Spinal cord (tissue), 10 donors: ENCODE measurements at places on chromosomes 7 and 10. TPM values are rescaled to one million over a fixed set of nuclear protein-coding genes. Genes with fewer than 3 reads are reported as not detected.

DNA sequence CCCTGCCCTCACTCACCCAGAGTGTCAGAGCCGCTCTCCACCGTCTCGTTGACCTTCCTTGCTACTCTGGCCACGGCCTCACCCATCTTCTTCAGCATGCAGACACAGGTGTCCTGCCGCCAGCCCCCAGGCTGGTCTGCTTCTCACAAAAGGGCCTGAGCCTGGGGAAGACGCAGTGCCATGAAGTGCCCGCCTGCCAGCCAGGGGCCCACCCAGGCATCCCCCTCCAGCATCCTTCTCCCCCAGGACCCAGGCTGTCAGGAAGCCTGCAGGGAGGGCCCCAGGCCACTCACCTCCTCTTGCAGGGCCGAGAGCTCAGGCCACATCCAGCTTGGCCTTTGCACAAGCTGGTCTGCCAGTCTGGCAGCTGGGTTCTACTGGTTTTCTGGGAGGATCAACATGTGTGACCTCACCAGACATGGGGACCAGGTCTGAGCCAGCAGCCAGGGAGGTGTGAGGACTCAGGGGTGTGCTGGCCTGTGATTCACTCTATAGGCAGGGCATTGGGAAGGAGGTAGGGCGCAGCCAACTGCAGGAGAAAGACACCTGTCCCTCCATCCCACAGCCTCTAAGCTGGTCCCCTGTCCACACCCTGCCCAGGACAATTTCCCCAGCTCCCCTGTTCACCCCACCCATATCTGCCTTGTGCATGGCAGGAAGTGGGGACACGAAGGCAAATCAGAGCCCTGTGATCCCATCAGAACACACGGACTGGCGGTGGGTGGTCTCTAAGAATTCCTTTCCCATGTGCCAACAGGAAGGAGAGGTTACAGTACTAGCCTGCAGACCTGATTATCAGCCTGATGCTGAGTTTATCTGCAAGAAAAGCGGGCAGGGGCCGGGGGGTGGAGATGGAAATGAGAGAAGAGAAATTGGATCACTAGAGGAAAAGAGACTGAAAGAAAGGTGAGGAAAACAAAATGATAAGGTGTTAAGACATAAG, 5.7 kb downstream of the LRRC20 start:
- H3K4me1 ChIP-seq, result peaks cover 14% of the 10 kb centered on the region
- peaks cover 15% of the 10 kb centered on the region for H3K36me3 ChIP-seq
- DNase-seq, result no peak

- H3K27me3 ChIP-seq, result peaks cover 41% of the 10 kb centered on the region
- H3K27ac ChIP-seq, result no peak overlapping the region
- H3K36me3 ChIP-seq, result no peaks in the 10 kb centered on the region
- no peak for DNase-seq
- no peaks in the 10 kb centered on the region for H3K4me1 ChIP-seq
Observed at GRCh38 chr10:100835810-100836209, 77.0 kb upstream of the SLF2 start.

DNA sequence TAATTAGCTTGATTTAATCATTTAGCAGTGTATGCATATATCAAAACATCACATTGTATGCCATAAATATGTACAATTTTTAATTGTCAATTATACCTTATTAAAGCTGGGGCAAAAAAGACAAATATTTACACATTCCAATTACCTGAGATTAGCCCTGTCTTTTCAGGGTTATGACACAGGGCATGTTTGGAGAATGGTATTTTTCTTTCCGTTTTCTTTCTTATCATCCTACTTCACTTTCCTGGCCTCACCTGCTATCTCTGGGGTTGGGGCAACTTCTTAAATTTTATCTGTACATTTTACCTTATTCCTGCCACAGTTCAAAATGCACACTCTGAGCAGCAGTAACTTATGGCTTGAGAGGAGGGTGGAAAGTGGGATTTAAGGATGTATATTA, 285.9 kb downstream of the DOCK4 start:
- no peaks in the 10 kb centered on the region for H3K27me3 ChIP-seq
- H3K36me3 ChIP-seq, result no peaks in the 10 kb centered on the region
- no peak for DNase-seq
- no peaks in the 10 kb centered on the region for H3K4me1 ChIP-seq
- H3K4me3 ChIP-seq, result no peak overlapping the region

DNA sequence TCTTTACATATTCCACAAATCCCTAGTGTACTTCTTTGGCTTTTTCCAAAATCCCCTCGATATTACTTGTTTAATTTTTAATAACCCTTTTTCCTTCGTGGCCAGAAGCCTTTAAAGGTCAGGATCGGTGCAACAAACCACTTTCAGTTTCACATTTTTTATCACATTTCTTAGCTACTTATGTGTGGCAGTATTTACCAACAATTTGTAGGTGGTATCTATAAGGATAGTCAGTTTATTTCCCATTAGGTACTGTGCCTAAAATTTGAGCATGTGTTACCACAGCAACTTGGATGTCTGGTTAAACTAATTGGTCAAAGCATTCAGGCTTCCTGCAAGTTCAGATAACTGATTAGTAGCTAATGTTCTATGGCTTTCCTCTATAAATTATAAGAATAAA, 104.9 kb downstream of the CDK14 start:
- DNase-seq, result no peak
- no peak overlapping the region for H3K4me3 ChIP-seq
- H3K27ac ChIP-seq, result no peak overlapping the region
- H3K4me1 ChIP-seq, result no peaks in the 10 kb centered on the region

GRCh38 chr7:7639847-7640220, 718 bp upstream of the UMAD1 start:
- no peaks in the 10 kb centered on the region for H3K27me3 ChIP-seq
- peak; percentile 9 for DNase-seq
- no peaks in the 10 kb centered on the region for H3K36me3 ChIP-seq

DNA sequence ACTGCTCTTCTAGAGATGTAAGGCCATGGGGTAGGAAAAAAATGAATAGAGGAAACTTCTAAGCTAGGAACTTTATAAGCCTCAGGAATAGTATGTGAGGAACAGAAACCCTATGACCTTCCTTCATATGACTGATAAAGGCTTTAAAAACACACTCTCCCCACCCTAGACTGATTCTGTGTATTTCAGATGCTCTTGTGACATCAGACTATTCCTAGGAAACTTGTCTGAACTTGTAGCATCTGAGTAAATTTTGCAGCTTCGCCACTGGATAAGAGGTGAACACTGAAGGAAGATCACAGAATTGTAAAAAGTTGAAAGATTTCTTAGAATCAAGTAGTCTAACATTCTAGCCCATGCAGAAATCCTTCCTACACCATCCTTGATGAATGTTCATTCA, 31.0 kb upstream of the CBLL1 start:
- H3K4me3 ChIP-seq, result no peak overlapping the region
- no peak for DNase-seq
- H3K4me1 ChIP-seq, result no peaks in the 10 kb centered on the region
- no peaks in the 10 kb centered on the region for H3K27me3 ChIP-seq
- no peak overlapping the region for H3K27ac ChIP-seq
- H3K36me3 ChIP-seq, result no peaks in the 10 kb centered on the region

- DNase-seq, result peak; percentile 65
- H3K36me3 ChIP-seq, result no peaks in the 10 kb centered on the region
- H3K4me3 ChIP-seq, result no peak overlapping the region
- no peaks in the 10 kb centered on the region for H3K27me3 ChIP-seq
Observed at GRCh38 chr10:78777466-78777865, 291.3 kb upstream of the ZMIZ1 start.

- peaks cover 17% of the 10 kb centered on the region for H3K4me1 ChIP-seq
- no peaks in the 10 kb centered on the region for H3K27me3 ChIP-seq
- no peak overlapping the region for H3K4me3 ChIP-seq
- H3K27ac ChIP-seq, result no peak overlapping the region
- DNase-seq, result no peak
- H3K36me3 ChIP-seq, result peaks cover 25% of the 10 kb centered on the region
Observed at GRCh38 chr7:44643206-44643605, 36.8 kb downstream of the OGDH start.

DNA sequence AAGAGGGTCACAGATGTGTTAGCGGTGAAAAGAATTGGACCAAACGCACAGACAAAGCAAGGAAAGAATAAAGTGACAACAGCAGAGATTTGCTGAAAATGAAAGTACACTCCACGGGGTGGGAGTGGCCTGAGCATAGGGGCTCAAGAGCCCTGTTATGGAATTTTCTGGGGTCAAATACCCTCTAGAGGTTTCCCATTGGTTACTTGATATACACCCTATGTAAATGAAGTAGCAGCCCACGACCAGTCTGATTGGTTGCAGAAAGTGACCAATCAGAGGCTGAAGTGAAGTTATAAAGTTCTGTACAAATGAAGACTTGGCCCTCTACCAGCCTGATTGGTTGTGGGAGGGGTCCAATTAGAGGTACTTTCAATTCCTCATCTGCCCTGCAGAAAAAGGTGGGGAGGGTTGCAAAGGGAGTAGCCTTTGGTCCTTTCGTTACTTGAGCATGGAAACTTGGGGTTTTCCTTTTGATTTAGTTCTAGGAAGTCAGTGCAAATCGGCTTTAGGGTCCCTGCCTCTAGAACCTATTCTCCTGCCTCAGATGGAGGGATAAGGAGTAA, 125.6 kb upstream of the PRPS1L1 start:
- no peaks in the 10 kb centered on the region for H3K27me3 ChIP-seq
- no peak for DNase-seq
- no peak overlapping the region for H3K4me3 ChIP-seq
- H3K4me1 ChIP-seq, result no peaks in the 10 kb centered on the region

Gene FGFBP3
- total RNA-seq, result 17.5 TPM

Gene APBB1IP
- total RNA-seq, result 3.7 TPM

Gene RELN
- total RNA-seq, result 31.9 TPM

GRCh38 chr7:129853661-129854268, 99.0 kb downstream of the UBE2H start:
- H3K27me3 ChIP-seq, result no peaks in the 10 kb centered on the region
- no peak overlapping the region for H3K27ac ChIP-seq
- DNase-seq, result no peak
- H3K4me3 ChIP-seq, result no peak overlapping the region
- no peaks in the 10 kb centered on the region for H3K36me3 ChIP-seq
- H3K4me1 ChIP-seq, result no peaks in the 10 kb centered on the region

Gene NPTX2
- 26.3 TPM for total RNA-seq

Gene DUSP5
- 11.2 TPM for total RNA-seq

DNA sequence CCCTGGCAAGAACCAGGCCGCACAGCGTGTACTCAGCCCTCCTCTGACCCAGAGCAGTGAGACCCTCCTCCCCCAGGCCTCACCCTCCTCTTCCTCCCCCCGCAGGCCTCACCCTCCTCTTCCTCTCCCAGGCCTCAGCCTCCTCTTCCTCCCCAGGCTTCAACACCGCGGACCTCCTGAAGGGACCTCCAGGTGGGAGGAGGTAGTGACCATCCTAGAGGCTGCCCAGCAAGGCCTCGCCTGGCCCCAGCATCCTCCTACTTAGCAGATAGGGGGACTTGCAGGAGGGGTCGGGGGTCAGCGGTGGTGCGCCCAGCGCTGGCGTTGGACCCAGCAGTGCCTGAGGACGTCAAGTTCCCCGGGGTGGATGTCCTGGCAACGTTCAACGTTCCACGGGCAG, 270.8 kb downstream of the ELFN1 start:
- peaks cover 63% of the 10 kb centered on the region for H3K36me3 ChIP-seq
- DNase-seq, result no peak
- no peak overlapping the region for H3K27ac ChIP-seq
- peaks cover 43% of the 10 kb centered on the region for H3K4me1 ChIP-seq
- H3K27me3 ChIP-seq, result no peaks in the 10 kb centered on the region

GRCh38 chr10:30056281-30056680, 3.1 kb downstream of the JCAD start:
- H3K36me3 ChIP-seq, result no peaks in the 10 kb centered on the region
- DNase-seq, result no peak
- peaks cover 7% of the 10 kb centered on the region for H3K4me1 ChIP-seq
- no peaks in the 10 kb centered on the region for H3K27me3 ChIP-seq
- peak overlapping the region; percentile 51 for H3K4me3 ChIP-seq
- peak overlapping the region; percentile 68 for H3K27ac ChIP-seq

Gene BTRC
- 20.1 TPM for total RNA-seq

Gene AKR1C4
- not detected for total RNA-seq

- no peak overlapping the region for H3K4me3 ChIP-seq
- peaks cover 9% of the 10 kb centered on the region for H3K4me1 ChIP-seq
- H3K27me3 ChIP-seq, result no peaks in the 10 kb centered on the region
- DNase-seq, result no peak
- no peaks in the 10 kb centered on the region for H3K36me3 ChIP-seq
- H3K27ac ChIP-seq, result peak overlapping the region; percentile 48
Observed at GRCh38 chr10:13956826-13957225, 370.1 kb downstream of the PRPF18 start.

- H3K27me3 ChIP-seq, result no peaks in the 10 kb centered on the region
- H3K27ac ChIP-seq, result no peak overlapping the region
- H3K4me3 ChIP-seq, result no peak overlapping the region
- no peak for DNase-seq
Observed at GRCh38 chr7:70132852-70133690, 534.8 kb downstream of the AUTS2 start.

DNA sequence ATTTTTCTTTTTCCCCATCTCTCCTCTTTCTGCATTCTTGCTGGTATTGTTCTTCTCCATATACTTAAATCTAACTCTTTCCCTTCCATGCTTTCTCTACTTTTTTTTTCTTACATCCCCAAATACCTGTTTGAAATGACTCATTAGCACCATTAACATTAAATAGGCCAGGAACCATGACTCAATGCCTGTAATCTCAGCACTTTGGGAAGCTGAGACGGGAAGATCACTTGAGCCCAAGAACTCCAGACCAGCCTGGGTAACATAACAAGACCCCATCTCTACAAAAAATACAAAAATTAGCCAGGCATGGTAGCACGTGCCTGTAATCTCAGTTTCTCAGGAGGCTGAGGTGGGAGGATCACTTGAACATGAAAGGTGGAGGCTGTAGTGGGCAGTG, 1026.8 kb downstream of the GATA3 start:
- H3K27ac ChIP-seq, result no peak overlapping the region
- no peak for DNase-seq
- no peaks in the 10 kb centered on the region for H3K4me1 ChIP-seq
- no peaks in the 10 kb centered on the region for H3K27me3 ChIP-seq
- H3K4me3 ChIP-seq, result no peak overlapping the region

DNA sequence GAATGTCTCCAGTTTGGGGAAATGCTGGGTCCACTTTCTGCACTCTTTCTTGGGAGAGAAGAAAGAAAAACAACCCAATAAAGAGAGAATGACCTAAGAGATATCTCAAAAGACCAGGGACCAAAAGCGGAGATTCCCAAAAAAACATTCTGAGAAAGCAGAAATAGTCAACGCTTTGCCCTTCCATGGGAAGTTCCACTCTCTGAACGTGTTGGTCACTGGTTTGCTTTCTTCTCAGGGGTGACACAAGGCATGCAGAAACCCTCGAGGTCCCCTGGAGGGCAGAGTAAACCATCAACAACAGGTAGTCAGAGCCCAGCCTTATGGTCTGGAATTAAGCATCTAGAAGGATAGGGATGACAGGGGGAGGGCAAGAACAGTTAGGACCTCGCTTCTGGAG, 26.2 kb upstream of the AOAH start:
- no peaks in the 10 kb centered on the region for H3K36me3 ChIP-seq
- H3K27ac ChIP-seq, result no peak overlapping the region
- no peak overlapping the region for H3K4me3 ChIP-seq

- H3K27ac ChIP-seq, result no peak overlapping the region
- no peaks in the 10 kb centered on the region for H3K27me3 ChIP-seq
- H3K36me3 ChIP-seq, result no peaks in the 10 kb centered on the region
- H3K4me1 ChIP-seq, result no peaks in the 10 kb centered on the region
- DNase-seq, result no peak
Observed at GRCh38 chr10:90318659-90319058, 539.2 kb downstream of the HTR7 start.

Gene CFAP69
- 10.9 TPM for total RNA-seq

GRCh38 chr10:17943033-17943745, 8.5 kb upstream of the SLC39A12 start:
- no peak overlapping the region for H3K27ac ChIP-seq
- H3K27me3 ChIP-seq, result no peaks in the 10 kb centered on the region
- H3K36me3 ChIP-seq, result no peaks in the 10 kb centered on the region
- no peak overlapping the region for H3K4me3 ChIP-seq

Gene BCCIP
- total RNA-seq, result 51.4 TPM

- H3K27ac ChIP-seq, result no peak overlapping the region
- no peak for DNase-seq
- H3K4me1 ChIP-seq, result peaks cover 4% of the 10 kb centered on the region
- H3K27me3 ChIP-seq, result no peaks in the 10 kb centered on the region
Observed at GRCh38 chr7:150746921-150747320, 9.7 kb downstream of the GIMAP5 start.
